ENCODE measurements at places on chromosomes 5 and 9.

DNA sequence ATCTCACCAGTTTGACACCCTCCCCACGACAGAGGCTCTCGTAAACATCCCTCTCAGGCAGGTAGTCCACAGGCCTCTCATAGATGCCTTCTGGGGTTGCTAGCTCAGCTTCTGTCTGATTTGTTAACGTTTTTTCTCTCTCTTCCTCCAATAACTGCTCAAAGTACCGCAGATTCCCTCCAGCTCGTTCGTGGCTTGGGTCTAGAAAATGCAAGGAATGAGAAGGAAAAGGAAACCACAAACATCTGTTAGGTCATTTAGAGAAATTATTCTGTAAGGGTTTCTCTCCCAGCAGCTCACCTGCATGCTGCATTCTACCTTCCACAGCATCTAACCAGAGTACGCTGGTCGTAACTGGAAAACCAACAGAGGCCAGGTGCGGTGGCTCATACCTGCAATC, 18.5 kb downstream of the P4HA2 start:
- no peak for DNase-seq

- DNase-seq = no peak
Observed at GRCh38 chr9:34331196-34331595, 1.8 kb downstream of the NUDT2 start.

GRCh38 chr5:82601861-82602260, 323.7 kb upstream of the RPS23 start:
- DNase-seq = no peak

DNA sequence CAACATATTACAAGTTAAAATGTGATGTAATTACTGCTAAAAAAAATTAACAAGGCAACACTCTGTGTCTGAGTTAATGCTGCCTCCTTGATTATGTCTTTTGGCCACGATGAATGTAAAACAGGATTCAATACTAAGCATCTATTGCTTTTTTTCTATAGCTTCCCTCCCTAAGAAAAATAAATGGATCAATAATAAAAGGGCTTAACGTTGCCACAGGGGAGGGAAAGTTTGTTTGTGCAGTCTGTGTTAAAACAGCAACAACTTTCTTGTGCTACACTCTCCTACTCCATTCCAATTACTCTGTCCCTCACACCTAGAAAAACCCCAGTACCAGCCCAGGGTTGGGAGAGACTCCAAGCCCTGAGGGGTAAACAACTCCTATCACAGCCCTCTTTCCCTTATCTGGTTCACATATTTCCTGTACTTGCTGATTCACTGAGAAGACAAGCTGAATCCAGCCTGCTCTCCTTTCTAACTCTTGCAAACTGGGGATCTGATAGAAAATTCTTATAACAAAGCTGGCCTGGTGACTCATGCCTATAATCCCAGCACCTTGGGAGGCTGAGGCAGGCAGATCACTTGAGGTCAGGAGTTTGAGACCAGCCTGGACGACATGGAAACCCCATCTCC, 44.8 kb downstream of the PTPN3 start:
- no peak for DNase-seq

DNA sequence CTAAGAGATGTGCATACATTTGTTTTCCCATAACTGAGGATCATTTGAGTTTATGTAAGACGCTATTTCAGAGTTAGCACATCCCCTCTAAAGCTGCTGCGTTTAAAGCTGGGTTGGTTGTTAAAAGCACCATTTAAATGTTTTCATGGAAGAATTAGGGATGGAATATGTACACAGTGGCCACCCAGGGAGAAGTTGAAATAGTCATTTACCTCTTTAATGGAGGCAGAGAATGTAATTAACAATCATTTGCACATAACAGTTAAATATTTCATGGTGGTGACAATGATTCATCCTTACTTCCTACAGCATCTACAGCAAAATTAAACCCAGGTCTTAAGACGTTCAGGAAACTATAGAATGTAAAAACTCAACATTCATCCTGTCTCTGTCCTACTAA, 100.3 kb downstream of the KIF4B start:
- DNase-seq = no peak

DNA sequence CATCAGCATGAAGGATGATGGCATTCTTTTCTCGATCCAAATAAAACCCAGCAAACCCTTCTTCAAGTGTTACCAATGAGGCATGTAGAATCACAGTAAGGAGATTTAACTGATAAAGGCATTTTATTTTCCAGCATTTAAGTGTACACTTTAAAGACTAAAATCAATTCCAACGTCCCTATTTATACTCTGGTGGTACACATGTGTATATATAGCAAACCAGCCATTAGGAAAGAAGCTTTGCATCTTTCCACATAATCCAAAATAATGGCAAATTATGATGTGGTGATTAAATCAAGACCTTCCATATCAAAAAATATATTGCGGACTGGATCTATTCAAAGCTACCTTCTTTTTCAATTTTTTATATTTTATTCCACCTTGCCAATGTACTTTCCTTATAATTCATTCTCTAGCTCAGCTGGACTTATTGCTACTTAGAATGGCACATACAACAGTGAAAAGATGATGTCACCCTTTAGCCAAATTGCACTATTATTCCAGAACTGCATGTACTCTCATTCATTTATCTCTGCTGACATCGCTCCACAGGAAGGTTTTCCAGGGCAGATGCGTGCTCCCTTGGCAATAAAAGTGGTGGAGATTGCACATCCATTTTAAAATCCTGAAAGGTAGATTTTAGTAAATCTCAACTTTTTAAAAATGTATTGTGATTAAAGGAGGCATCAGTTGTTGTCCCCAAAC, 63.3 kb upstream of the SLC30A5 start:
- no peak for DNase-seq

GRCh38 chr5:111530298-111530740, 18.0 kb upstream of the STARD4 start:
- DNase-seq = peak; percentile 22

DNA sequence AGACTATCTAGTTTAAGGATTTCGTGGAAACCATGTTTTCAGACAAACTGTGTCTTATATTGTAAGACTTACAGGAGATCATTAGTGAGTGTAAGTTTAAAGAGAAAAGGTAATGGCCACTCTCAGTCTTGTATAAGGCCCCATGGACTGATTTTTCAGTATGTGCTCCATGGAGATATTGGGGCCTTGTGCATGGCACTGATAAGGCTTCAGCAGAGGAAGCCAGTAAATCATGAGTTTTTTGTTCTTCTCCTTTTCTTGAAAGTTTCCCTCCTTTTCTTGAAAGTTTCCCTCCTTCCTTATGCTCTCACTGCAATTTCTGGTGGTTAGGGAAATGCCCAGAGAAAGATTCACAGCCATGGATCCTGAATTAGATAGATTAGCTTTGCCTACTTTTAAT, 471.3 kb downstream of the LRRC70 start:
- no peak for DNase-seq

DNA sequence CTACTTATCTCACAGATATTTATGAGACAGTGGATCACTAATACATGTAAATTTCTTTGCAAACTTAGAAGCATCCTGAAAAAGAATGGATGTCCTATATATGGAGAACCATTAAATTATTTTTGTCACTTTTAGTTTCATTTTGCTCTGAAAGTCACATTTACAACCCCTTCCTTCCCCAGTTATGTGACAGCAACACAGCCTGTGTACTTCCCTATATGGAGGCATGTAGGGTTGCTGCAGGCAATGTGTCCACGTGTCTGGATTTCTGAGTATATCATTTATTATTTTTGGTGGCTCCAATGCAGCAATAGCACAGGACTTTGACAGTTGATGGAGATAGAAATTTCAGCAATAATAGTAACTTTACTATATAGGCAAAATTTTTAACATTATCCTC, 156.4 kb downstream of the ST8SIA4 start:
- no peak for DNase-seq

DNA sequence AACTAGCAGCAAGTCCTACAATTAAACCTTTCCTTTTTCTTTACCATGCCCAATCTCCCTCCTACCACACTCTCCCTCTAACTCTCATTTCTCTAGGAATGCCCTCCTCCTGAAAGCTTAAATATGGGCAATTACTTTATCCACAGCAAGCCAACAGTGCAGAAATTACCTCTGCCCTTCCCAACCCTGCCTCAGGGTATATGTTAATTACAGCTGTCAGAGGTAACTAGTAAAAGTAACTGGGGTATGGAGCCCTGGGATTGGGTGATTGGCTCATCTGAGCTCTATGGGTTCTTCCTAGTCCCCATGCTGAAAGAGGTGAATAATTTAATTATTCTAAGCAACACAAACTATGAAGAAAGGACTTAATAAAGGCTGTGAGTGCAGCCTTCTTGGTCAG, 478.9 kb upstream of the NMUR2 start:
- DNase-seq = no peak

DNA sequence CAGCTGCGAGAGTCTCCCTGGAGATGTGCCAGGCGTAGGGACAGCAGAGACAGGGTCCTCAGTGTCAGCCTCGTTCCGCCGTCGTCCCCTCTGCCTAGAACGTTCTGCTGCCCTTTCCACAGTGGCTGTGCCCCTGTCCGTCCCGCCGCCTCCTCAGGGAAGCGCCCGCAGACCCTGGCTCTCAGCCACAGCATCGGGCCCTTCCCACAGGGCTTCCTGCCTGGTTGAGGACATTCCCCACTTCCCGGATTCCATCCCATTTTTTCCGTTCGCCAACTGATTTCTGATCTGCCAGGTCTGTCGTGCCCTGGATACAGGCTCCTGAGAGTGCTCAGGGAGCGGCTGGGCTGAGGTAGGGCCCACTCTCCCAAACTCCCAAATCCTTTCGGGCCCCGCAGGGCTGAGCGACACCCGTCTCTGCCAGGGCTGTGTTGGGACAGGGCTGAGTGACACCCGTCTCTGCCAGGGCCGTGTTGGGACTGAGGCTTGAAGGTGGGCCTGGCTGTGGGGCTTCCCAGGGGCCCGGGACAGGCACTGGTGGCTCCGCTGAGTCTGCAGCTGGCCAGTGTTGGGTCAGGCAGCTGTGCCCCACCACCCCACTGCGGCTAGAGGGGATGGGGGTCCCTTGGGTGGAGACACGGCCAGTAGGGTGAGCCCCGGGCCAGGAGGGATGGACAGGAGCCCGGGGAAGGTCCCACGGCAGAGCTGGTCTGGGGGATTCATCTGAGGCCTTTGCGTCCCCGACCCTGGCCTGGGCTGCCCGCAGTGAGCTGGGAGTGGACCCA, 15.9 kb downstream of the DNLZ start:
- DNase-seq = no peak

DNA sequence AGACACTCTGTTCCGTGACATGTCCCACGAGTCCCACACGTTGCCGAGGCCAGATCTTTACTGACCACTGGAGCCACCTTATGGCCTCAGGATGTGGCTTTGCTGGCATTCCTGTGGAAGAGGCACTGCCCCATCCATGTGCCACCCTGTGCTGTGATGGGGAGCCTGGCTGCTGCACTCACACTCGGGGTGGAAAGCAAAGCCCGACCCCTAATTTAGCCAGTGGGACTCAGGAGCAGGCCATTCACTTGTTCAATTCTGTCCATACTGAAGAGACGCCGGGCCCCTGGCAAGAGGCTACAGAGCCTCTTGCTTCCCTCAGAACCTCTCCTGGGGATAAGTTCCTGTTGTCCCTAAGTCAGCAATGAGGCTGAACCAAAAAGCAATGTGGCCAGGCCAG, 18.6 kb upstream of the CEP72 start:
- DNase-seq = no peak

- no peak for DNase-seq
Observed at GRCh38 chr5:64869419-64869818, 100.7 kb downstream of the CWC27 start.

DNA sequence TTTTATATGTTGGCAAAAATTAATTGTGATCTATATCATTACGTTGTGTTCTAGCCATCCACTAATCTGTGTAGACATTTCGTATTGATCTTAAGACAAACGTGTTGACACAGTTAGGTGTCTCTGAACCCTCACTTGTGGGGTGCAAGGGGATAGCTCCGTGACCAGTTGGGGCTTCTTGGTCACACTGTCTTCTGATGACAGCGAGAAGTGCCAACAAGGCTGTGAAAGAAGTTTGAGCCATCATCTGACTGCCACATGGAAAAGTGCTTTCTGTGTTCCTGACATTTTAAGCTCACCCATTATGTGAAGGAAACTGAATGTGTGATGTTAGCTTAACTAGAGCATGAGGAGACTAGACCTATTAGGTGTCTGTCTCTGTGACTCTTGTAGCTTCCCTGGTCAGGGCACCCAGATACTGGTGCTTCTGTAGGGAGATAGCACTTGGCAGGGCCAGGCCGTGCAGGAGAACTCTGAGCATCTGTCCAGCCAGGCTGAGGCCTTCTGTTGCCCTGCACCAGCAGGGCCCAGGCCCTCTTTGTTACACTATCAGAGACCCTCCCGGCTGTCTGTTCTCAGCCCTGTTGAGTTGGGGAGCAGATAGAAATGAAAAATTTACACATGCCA, 52.8 kb upstream of the PHF2 start:
- no peak for DNase-seq

GRCh38 chr5:18920966-18921365, 1067.0 kb downstream of the CDH18 start:
- DNase-seq = no peak

DNA sequence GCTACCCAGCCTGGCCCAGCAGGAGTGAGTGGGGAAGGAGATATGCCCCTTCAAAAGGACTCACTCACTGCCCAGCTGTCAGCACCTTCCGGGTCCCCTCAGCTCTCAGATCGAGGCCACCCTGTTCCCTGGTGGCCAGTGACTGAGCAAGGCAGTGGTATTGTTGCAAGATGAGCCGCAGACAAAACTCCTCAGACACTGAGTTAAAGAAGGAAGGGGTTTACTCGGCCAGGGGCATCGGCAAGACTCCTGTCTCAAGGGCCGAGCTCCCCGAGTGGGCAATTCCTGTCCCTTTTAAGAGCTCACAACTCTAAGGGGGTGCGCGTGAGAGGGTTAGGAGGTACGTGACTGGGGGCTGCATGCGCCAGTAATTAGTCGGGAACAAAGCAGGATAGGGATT, 9.7 kb upstream of the N4BP3 start:
- DNase-seq = no peak

DNA sequence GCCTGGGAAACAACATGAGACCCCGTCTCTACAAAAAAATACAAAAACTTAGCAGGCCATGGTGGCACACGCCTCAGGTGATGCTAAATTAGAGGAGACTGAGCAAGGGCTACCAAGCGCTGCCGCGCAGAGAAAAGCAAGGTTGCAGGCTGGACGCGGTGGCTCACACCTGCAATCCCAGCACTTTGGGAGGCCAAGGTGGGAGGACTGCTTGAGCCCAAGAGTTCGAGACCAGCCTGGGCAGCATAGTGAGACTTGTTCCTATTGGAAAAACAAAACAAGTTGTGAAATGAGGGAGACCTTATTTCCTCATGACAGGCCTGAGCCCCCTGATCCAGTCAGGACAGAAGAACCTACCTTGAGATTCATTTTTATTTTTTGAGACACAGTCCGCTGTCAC, 11.5 kb downstream of the RNF44 start:
- DNase-seq = no peak

GRCh38 chr9:96343515-96344360, 39.8 kb downstream of the SLC35D2 start:
- no peak for DNase-seq

GRCh38 chr9:126703002-126703865, 89.5 kb downstream of the LMX1B start:
- no peak for DNase-seq

DNA sequence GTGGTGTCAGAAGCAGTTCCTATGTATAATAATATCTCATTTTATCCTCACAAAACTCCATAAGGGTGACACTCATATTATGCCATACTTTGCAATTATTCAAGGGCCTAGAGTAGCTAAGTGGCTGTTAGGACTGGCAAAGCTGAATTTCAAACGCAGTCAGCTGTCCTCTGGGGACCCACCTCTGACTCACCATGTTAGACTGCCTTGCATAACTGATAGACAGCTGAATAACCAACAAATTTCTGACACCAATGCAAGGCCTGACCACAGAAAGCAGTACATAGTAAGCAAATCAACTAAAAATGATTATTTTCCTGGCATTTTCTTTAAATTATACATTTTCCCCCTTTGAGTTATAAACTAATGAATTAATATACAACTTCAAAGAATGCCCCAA, 251.6 kb upstream of the PTGER4 start:
- DNase-seq = no peak
